ENCODE measurements at places on chromosomes 13 and 19.

- no peak for DNase-seq
- H3K27ac ChIP-seq, result no peak overlapping the region
- H3K4me1 ChIP-seq, result no peaks in the 10 kb centered on the region
- H3K27me3 ChIP-seq, result no peaks in the 10 kb centered on the region
- no peak overlapping the region for H3K4me3 ChIP-seq
- H3K36me3 ChIP-seq, result no peaks in the 10 kb centered on the region
Observed at GRCh38 chr13:59970847-59971246, 192.9 kb downstream of the DIAPH3 start.

- H3K27me3 ChIP-seq, result no peaks in the 10 kb centered on the region
- peaks cover 11% of the 10 kb centered on the region for H3K36me3 ChIP-seq
- peaks cover 8% of the 10 kb centered on the region for H3K4me1 ChIP-seq
Observed at GRCh38 chr19:49833599-49833998, 15.5 kb downstream of the MED25 start.

DNA sequence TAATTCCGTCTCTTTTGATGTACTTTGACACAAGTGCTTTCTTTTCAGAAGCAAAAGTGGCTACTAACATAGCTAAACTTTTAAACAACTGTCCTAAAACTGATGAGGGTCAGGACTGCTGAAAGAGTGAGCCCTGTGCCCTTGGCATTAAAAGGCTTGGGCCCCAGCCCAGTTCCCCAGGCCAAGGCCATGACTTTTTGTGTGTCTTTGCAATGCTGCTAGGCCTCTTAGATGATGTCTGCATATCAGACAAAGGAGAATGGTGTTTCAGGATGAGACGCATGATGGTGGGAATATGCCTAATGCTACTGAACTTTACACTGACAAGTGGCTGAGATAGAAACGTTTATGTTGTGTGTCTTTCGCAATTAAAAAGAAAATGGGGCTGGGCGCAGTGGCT, 38.0 kb downstream of the SLC7A9 start:
- no peak for DNase-seq
- no peaks in the 10 kb centered on the region for H3K4me1 ChIP-seq
- H3K27ac ChIP-seq, result no peak overlapping the region
- no peak overlapping the region for H3K4me3 ChIP-seq

GRCh38 chr19:5624018-5624663, 1.3 kb downstream of the SAFB start:
- DNase-seq, result peak; percentile 59
- H3K4me3 ChIP-seq, result peak overlapping the region; percentile 82
- no peaks in the 10 kb centered on the region for H3K27me3 ChIP-seq
- peak overlapping the region; percentile 59 for H3K27ac ChIP-seq
- peaks cover 22% of the 10 kb centered on the region for H3K36me3 ChIP-seq

DNA sequence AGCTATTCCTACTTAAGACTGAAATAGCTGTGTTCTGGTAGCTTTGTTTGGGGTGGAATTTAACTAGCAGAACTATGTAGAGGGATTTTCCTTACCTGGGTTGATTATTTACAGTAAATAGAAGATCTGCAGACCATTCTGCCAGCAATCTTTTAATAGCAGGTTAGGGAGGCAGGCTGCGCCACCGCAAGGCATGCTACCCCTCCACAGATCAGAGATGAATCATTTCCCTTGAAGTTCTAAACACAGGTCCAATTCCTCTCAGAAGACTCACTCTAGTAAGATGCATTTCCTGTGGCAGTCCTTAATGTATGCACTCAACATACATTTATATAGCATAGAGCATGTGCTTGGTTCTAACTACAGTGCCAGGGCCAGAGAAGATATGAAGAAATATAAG, 109.0 kb downstream of the TNFRSF19 start:
- no peaks in the 10 kb centered on the region for H3K4me1 ChIP-seq
- no peak overlapping the region for H3K27ac ChIP-seq
- DNase-seq, result no peak
- no peak overlapping the region for H3K4me3 ChIP-seq

- no peaks in the 10 kb centered on the region for H3K4me1 ChIP-seq
- no peak overlapping the region for H3K27ac ChIP-seq
- no peak overlapping the region for H3K4me3 ChIP-seq
- no peak for DNase-seq
- H3K36me3 ChIP-seq, result no peaks in the 10 kb centered on the region
- H3K27me3 ChIP-seq, result no peaks in the 10 kb centered on the region
Observed at GRCh38 chr19:38502410-38503076, 69.1 kb downstream of the RYR1 start.

DNA sequence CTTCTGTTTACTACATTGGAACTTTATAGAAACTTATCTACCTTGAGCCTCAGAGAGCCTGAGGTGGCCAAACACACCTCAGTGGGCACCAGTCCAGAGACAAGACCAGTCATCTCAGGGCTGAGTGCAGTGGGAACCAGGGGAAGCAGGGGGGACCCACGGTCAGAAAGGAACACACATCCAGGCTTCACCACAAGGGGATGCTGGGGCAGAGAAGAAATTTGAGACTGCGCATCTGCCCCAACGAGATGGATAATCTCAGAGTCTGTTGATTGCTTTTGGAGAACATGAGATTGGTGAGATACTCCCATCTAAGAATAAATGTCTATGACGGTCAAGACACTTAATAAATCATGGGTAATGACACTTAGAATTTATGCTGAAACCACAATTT, 98.7 kb downstream of the DOCK9 start:
- H3K4me3 ChIP-seq, result no peak overlapping the region
- no peak overlapping the region for H3K27ac ChIP-seq
- peaks cover 16% of the 10 kb centered on the region for H3K4me1 ChIP-seq
- no peaks in the 10 kb centered on the region for H3K27me3 ChIP-seq
- peaks cover 67% of the 10 kb centered on the region for H3K36me3 ChIP-seq

DNA sequence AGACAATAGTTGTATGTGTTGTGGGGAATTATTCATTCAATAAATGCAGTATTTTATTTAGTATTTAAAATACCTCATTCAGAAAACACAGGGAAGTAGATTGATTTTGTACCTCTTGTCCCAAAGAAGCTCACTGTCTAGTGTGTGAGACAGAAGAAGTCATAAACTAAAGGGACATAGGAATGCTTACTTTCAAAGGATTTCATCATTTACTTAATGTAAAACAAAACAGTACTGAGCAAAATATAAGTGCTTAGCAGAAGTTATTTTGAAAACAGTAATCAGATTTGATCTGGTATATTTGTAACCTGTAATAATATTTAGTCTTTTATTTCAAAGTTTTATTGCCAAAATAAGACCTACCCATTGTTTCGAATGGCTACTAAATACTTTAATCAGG, 117.9 kb downstream of the TDRD3 start:
- no peaks in the 10 kb centered on the region for H3K27me3 ChIP-seq
- H3K27ac ChIP-seq, result no peak overlapping the region
- DNase-seq, result no peak
- H3K36me3 ChIP-seq, result no peaks in the 10 kb centered on the region

DNA sequence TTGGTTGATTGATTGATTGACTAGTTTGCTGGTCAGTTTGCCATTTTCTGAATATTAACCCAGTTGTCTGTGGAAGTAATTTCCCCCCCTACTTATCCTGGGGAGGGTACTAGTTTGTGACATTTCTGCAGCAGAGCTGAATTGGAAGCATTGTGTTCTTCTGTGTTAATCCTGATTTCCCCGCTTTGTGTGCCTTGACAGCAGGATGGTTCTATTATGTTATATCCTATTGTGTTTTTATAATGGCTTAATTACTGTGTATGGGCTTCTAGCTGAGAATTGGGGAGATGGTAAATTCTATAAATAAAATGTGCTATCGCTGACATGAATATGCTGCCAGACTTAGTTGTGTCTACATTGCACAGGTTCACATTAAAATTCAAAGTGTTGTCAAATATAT, 499.7 kb downstream of the COG6 start:
- H3K27me3 ChIP-seq, result no peaks in the 10 kb centered on the region
- no peak overlapping the region for H3K4me3 ChIP-seq
- H3K36me3 ChIP-seq, result no peaks in the 10 kb centered on the region
- DNase-seq, result no peak
- peaks cover 27% of the 10 kb centered on the region for H3K4me1 ChIP-seq
- H3K27ac ChIP-seq, result no peak overlapping the region

- H3K27me3 ChIP-seq, result no peaks in the 10 kb centered on the region
- H3K36me3 ChIP-seq, result peaks cover 4% of the 10 kb centered on the region
- DNase-seq, result peak; percentile 16
- no peak overlapping the region for H3K4me3 ChIP-seq
- H3K4me1 ChIP-seq, result peaks cover 12% of the 10 kb centered on the region
- no peak overlapping the region for H3K27ac ChIP-seq
Observed at GRCh38 chr19:1945899-1946298, 4.9 kb downstream of the CSNK1G2 start.

DNA sequence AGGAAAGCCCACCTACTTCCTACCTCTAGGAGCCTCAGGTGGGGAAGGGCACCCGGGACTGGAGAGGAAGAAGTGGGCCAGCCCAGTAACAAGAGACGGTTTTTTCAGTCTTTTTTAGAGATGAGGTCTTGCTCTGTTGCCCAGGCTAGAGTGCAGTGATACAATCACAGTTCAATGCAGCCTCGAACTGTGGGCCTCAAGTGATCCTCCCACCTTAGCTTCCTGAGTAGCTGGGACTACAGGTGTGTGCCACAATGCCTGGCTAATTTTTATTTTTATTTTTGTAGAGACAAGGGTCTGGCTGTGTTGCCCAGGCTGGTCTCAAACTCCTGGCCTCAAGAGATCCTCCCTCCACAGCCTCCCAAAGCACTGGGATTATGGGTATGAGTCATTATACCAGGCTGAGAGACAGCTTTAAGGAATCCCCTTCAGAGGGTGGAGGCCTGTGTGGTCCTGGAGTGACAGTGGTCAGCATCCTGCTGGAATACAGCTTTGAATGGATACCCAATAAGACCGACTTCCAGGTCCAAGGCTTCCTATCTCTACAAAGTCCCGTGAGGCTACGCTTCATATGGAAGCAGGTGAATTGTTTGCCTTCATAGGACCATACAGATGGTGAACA, 63.0 kb downstream of the SLC15A1 start:
- H3K27ac ChIP-seq, result no peak overlapping the region
- no peak overlapping the region for H3K4me3 ChIP-seq
- peaks cover 6% of the 10 kb centered on the region for H3K27me3 ChIP-seq
- DNase-seq, result no peak

GRCh38 chr19:4439243-4439642, 18.4 kb downstream of the UBXN6 start:
- no peak overlapping the region for H3K27ac ChIP-seq
- H3K36me3 ChIP-seq, result peaks cover 5% of the 10 kb centered on the region
- no peak overlapping the region for H3K4me3 ChIP-seq
- no peaks in the 10 kb centered on the region for H3K27me3 ChIP-seq
- no peaks in the 10 kb centered on the region for H3K4me1 ChIP-seq

- no peak overlapping the region for H3K4me3 ChIP-seq
- H3K27me3 ChIP-seq, result no peaks in the 10 kb centered on the region
- H3K27ac ChIP-seq, result no peak overlapping the region
- H3K4me1 ChIP-seq, result no peaks in the 10 kb centered on the region
- DNase-seq, result peak; percentile 54
- H3K36me3 ChIP-seq, result no peaks in the 10 kb centered on the region
Observed at GRCh38 chr13:36395280-36395679, 37.0 kb upstream of the CCNA1 start.

GRCh38 chr13:29573190-29573589, 22.3 kb downstream of the SLC7A1 start:
- no peaks in the 10 kb centered on the region for H3K27me3 ChIP-seq
- no peak overlapping the region for H3K4me3 ChIP-seq
- H3K4me1 ChIP-seq, result peaks cover 18% of the 10 kb centered on the region
- no peaks in the 10 kb centered on the region for H3K36me3 ChIP-seq

DNA sequence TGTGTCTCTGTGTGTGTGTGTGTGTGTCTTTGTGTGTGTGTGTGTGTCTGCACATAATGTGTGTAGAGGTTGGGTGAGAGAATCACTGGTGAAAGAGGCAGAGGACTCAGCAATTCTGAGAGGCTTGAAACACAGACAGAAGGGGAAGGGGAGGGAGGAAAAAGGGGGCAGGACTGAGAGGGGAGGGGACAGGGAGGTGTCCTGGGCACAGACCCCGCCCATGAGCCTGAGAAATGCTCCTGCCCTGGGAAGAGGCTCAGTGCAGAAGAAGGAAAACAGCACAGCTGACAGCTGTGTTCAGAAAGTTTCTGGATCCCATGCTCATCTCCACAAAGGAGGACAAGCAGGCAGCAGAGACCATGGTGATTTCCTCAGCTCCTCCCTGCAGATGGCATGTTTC, 59.1 kb upstream of the CEACAM8 start:
- no peaks in the 10 kb centered on the region for H3K36me3 ChIP-seq
- DNase-seq, result no peak
- no peaks in the 10 kb centered on the region for H3K27me3 ChIP-seq
- no peaks in the 10 kb centered on the region for H3K4me1 ChIP-seq
- H3K27ac ChIP-seq, result no peak overlapping the region

DNA sequence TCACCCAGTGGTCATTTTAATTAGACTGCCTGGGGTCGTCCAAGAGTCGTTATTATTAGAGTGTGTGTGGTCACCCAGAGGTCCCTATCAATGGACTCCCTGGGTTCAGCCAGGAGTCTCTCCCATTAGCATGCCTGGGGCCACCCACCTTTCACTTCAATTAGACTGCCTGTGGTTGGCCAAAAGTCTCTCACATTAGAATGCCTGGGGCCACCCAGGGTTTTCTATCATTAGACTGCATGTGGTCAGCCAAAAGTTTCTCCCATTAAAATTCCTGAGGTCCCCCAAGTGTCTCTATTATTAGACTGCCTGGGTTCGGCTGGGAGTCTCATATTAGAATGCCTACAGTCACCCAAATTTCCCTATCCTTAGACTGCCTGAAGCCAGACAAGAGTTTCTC, 1472.6 kb downstream of the UQCRFS1 start:
- DNase-seq, result no peak
- no peaks in the 10 kb centered on the region for H3K4me1 ChIP-seq
- H3K36me3 ChIP-seq, result no peaks in the 10 kb centered on the region
- H3K27me3 ChIP-seq, result no peaks in the 10 kb centered on the region

DNA sequence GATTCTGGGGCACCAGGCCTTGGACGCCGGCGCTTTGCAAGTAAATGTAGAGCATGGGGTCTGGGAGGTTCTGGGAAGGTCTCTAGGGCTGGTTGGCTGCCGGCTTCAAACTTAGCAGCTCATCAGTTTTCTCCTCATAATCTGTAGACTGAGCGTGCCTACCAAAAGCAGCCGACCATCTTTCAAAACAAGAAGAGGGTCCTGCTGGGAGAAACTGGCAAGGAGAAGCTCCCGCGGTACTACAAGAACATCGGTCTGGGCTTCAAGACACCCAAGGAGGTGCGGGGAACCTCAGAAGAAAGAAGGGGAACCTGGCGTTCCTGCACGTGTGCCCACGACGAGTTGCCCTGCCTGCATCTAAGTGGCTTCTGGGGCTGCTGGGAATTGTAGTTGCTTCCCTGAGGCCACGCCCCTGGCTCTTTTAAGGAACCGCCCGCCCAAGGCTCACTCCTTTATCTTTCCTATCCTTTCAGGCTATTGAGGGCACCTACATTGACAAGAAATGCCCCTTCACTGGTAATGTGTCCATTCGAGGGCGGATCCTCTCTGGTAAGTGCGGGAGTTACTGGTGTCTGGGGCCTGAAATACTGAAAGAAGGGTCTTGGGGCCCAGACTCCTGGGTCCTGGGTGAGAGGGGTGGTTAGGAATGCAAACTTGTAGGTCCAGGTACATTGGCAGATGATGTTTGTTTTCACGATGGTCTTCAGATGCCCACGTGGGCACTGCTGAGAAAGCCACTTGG, 984 bp downstream of the RPS11 start:
- peaks cover 36% of the 10 kb centered on the region for H3K4me1 ChIP-seq
- H3K27me3 ChIP-seq, result no peaks in the 10 kb centered on the region
- H3K36me3 ChIP-seq, result peaks cover 30% of the 10 kb centered on the region
